ENCODE measurements at places on chromosomes 2 and 18.

DNA sequence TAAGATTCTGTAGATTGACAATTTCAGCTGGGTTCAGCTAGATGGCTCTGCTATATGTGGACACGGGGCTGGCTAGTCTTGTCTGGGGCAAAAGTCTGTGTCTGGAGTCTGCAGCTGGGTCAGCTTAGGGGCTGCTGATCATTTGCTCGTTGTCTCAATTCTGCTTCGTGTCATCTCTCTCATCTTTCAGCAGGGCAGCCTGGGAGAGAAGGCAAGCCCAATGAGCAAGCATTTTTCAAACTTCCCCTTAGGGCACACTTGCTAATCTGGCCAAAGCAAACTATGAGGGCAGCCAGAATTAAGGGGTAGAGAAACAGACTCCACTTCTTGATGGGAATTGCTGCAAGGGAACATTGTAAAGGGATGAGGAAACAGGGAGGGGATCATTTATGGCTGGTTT lies 462.6 kb downstream of the SLC4A3 start:
- no peak for DNase-seq

DNA sequence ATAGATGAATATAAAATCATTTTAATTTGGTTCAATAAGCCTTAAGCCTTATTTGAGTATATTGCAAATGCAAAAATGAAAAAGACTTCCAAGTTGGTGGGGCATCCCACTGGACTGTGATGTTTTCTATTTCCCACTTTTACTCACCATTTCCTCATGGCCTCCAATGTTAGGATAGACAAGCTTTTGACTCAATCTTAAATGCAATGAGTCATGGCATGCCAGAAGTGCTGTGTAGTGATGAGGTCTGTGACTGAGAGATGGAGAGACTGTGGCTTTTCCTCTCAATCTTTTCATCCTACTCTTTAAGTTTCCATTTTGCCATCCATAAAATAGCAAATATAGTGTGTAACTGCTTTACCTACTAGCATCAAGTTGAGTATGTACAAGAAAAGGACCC lies 1401.2 kb upstream of the CELF4 start:
- no peak for DNase-seq

DNA sequence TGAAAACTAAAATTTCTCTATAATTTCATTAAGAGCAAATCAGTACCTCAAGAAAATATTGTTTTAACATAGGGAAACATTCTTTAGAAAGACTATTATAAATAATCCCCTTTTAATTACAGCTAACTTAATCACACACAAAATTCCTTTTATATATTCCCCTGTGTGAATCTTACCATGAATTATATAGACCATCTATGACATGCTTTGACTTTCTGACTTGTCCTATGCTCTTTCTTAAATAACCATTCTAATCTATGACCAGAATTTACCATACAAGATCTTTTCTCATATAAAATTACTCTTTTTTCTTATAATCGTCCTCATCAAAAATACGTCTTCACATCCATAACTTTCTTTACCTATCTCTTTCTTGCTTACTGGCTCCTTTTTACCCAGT lies 824.2 kb upstream of the FAM98A start:
- DNase-seq = no peak

DNA sequence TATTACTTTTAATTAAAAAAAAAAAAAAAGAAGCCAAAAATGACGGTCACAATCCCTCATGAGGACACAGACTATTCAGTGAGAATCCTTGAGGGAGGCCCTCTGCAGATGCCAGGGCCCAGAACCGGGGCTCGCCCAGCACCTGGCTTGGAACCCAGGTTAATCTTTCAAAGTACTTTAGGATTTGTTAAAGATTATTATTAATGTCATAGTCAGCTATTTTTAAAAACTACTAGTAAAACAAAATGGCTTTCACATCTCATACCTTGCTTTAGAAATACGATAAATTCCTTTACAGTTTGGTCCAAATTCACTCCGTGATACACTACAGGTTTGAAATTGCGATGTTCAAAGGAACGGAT lies 27.1 kb downstream of the C2orf76 start:
- no peak for DNase-seq
